Inflammatory macrophage treated with lipopolysaccharide for 1 hour (primary cell): ENCODE measurements at places on chromosomes 11 and 22.

DNA sequence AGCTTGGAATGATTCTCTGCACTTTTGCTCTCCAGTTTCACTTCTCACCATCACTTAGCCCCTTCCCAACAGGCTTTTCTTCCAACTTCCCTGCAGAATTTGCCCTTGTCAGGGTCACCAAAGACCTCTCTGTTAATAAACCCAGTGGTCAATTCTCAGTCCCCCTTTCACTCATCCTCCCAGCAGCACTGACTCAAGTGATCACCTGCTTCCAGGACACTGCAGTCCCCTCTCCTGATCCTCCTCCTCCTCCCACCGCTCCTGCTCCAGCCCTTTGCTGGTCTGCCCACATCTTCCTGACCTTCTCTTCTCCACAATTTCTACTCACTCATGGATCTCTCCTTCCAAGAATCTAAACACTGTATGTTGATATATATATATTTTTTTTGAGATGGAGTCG, 57.9 kb downstream of the SHISAL1 start:
- no peak for DNase-seq

DNA sequence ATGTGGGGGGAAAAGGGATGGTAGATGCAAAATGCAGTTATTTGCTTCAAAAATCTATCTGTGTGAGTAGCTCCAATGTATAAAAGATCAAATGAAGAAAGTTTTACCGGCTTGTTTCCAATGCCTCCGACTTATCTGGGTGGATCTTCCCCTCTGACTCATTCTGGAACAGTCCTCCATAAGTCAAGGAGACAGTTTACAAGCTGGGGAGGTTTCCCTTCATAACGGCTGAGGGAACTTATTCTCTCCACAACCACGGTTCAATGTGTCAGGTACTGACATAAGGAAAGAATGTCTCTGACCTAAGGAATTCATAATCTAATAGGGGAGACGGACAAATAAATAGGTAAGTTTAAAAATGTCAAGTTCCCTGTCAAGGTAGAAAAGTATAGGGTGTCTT, 49.7 kb upstream of the BIRC3 start:
- DNase-seq: no peak

- peak; percentile 52 for DNase-seq
Observed at GRCh38 chr11:119964136-119965025, 173.5 kb downstream of the TRIM29 start.

DNA sequence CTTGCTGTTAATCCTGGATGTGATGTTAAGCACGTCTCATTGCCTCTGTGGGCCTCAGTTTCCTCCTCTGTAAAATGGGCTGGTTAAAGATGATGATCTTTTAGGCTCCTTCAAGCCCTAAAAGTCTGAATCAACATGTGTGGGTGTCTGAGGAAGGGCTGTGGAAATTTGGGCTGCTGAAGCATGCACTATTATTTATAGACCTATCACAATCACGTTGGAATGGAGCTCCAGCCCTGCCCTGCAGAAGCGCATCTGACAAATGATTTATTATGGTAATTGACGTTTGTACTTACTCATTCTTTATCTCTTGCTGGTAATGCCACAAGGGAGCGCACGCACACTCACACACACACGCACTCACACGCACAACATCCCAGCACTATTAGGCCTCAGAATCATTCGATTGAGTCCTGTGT, 20.4 kb downstream of the P2RX3 start:
- no peak for DNase-seq

GRCh38 chr22:26487996-26488395, 4.3 kb downstream of the SRRD start:
- no peak for DNase-seq

- no peak for DNase-seq
Observed at GRCh38 chr11:9550191-9550628, 23.3 kb upstream of the WEE1 start.

- DNase-seq: no peak
Observed at GRCh38 chr22:27641049-27641795, 160.3 kb downstream of the MN1 start.

DNA sequence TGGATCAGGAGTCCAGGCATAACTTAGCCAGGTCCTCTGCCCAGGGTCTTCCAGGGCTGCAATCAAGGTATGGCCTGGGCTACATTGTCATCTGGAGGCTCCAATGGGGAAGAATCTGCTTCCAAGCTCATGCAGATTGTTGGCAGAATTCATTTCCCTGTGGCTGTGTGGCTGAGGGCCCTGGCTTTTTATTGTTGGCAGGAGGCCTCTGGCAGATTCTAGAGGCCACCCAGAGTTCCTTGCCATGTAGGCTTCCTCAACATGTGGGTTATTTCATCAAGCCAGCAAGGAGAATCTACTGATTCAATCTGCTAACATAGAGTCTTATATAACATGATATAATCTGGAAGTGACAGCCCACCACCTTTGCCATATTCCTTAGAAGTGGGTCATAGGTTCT, 16.4 kb upstream of the EP300 start:
- DNase-seq: no peak

DNA sequence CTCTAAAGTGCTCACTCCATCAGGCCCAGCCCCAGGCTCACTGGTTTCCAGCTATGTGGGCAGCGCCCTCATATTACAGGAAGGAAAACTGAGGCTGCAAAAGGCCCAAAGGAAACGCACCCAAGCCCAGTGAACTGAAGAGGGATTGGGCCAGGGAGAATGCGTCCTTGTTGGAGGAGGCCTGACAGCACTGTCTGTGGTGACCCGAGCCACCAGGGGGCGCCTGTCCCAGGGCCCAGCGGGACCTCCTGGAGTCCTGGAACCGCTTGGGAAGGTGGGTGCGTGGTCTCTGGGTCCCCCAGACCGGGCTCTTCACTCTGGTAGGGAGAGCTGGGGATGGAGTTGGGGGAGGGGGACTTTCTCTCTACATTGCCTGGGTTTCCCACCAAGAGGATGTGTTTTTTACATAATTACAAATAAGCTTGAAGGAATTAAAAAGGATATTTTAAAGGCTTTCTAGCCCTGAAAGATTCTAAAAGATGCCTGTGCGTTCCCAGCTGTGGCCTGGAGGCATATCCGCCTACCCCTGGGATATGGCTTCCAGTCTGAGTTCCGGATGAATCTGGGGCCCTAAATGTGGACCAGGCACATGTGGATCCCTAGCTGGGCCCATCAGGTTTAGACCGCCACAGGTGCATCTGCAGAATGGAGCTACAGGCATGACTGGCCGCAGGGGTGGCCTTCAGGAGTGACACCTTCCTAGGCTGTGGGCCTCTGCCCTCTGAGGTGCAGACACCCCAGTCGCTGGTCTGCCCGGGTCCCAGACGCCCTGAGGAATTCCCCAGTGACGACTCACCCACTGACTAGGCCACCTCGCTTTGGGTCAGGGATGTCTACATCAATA, 4.2 kb downstream of the SPI1 start:
- peak; percentile 92 for DNase-seq

GRCh38 chr11:5671831-5672230, 13.0 kb downstream of the TRIM5 start:
- DNase-seq: no peak

DNA sequence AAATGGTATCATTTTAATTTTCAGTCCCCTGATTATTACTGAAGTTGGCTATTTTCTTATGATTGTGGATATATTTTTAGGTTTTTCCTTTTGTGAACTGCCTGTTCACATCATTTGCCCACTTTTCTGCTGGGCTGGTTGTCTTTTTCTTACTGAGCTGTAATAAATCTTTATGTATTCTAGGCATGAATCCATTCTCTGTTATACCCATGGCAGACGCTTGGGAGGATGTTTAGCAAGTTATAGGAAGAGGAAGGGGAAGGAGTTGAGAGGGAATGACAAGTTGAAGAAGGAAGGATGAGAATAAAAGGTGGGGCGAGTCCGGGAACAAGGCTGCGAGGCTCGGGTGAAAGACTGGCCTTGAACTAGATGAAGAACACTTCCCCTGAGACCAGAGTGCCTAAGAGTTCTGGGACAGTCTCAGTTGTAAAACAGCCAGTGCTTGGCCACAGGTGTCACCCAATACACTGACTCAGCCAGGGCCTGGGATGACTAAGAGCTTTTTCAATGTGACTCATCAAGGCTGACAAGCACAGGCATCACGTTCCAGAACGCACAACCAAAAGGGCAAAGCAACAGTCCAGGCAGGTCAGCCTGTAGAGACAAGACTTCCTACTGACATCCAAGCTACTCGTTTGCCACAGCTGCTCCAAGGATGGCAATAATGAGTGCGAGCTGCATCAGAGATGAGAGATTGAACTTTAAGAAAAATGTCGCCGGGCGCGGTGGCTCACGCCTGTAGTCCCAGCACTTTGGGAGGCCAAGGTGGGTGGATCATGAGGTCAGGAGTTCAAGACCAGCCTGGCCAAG, 35.2 kb downstream of the LRFN4 start:
- peak; percentile 33 for DNase-seq

GRCh38 chr11:73761403-73761945, 600 bp upstream of the RAB6A start:
- DNase-seq: no peak

- peak; percentile 58 for DNase-seq
Observed at GRCh38 chr22:46483353-46483752, 54.1 kb downstream of the CELSR1 start.

- DNase-seq: no peak
Observed at GRCh38 chr11:131070365-131070764, 154.1 kb upstream of the SNX19 start.
